ENCODE measurements at places on chromosomes 5 and 9. TPM values are rescaled to one million over a fixed set of nuclear protein-coding genes. Genes with fewer than 3 reads are reported as not detected.
A peak's percentile ranks its signal among the peaks of the same experiment; 100 is the strongest.

Gene MARCOL
- total RNA-seq: not detected

GRCh38 chr5:35618304-35618636 is 607 bp downstream of the SPEF2 start:
- DNase-seq: no peak

DNA sequence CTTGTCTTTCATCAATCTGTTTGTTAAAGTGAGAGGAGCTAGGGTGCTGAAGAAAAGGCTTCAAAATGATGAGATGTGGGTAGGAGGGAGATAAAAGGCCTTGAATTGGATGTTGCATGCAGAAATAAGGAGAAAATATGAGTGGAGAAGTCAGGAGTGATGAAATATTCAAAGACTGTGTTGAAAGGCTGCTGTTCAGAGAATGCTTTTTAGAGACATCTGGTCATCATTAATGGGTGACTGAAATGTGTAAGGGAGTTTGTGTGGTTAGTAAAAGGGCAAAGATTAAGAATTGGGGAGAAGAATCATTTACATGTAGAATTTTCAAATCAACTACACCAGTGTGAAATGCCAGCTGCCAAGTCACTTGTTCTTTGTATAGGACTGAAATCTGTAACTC is 383.9 kb downstream of the MAT2B start:
- DNase-seq: no peak

DNA sequence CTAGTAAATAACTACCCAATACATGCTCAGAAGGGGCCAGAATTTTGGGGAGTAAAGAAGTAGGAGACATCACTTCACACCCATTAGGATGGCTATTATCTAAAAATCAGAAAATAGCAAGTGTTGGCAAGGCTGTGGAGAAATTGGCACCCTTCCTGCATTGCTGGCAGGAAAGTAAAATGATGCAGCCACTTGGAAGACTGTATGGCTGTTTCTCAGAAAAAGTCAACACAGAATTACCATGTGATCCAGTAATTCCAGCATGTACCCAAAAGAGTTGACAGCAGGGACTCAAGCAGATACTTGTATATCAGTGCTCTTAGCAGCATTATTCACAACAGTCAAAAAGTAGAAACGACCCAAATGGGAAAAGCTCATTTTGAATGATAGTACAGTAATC is 107.6 kb downstream of the APBA1 start:
- DNase-seq: no peak

GRCh38 chr5:134649163-134649835 is 714 bp downstream of the SEC24A start:
- DNase-seq: peak; percentile 72

Gene SLC34A1
- total RNA-seq: not detected

- no peak for DNase-seq
Measured at GRCh38 chr5:131694926-131695325, 59.9 kb upstream of the RAPGEF6 start.

DNA sequence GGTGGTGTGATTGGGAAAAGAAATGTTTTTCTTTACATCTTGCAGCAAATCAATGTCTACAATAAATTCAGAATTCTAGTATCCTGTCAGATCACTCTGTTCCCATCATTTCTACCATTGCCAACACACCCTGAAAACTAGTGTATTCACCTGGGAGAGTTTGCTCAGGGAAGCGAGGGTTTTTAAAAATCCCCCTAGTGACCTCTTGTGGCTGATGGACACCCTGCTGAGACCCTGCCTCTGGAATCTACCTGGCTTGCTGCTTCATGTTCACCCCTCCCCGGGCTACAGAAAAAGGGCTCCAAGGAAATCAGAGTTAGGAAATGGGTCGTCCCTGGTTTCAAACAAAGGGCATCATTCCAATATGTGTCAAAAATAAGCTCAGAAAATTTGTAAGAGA is 21.4 kb upstream of the ALDOB start:
- no peak for DNase-seq

DNA sequence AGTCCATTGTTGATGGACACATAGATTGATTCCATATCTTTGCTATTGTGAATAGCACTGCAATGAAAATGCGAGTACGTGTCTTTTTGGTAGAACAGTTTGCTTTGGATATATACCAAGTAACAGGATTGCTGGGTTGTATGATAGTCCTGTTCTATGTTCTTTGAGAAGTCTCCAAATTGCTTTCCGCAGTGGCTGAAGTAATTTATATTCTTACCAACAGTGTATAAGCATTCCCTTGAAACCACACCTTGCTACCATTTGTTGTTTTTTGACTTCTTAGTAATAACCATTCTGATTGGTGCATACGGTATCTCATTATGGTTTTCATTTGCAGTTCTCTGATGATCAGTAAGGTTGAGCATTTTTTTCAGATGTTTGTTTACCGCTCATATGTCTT is 792.9 kb downstream of the PTPRD start:
- DNase-seq: no peak

GRCh38 chr9:6723881-6724420 is 33.8 kb upstream of the KDM4C start:
- DNase-seq: no peak

Gene FSD1L
- total RNA-seq: 0.43 TPM

GRCh38 chr5:2141254-2142000 is 258.7 kb upstream of the IRX4 start:
- DNase-seq: no peak

All from ascending aorta (tissue), 2 donors.